ENCODE measurements at places on chromosomes 5 and 9. TPM values are rescaled to one million over a fixed set of nuclear protein-coding genes. Genes with fewer than 3 reads are reported as not detected.

DNA sequence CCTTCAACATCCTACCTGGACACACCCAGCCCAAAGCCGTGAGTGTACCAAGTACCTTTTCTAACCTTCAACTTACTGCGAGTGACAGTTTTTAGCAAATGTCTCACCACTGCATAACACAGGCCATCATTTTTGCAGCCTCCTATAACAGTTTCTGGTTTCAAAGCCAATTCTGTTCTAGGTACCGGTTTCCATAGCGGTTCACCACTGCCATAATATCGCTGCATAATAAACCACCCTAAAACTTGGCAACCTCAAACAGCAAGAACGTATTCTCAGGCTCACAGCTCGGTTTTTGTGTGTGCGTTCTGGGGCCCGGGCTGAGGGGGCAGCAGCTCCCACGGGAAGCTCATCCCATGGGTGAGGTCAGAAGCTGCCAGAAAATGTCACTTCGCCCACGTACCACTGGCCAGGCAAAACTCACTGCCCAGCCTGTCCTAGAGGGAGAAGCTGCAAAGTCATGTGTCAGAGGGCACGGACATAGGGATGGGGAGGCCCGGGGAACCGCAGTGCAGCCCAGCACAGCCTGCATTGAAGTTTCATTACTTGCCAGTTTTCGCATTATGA lies 15.9 kb upstream of the ADAMTS2 start:
- H3K36me3 ChIP-seq, result no peaks in the 10 kb centered on the region
- DNase-seq, result no peak
- no peak overlapping the region for H3K27ac ChIP-seq
- H3K4me3 ChIP-seq, result no peak overlapping the region
- H3K27me3 ChIP-seq, result peaks cover 28% of the 10 kb centered on the region

- no peak overlapping the region for H3K27ac ChIP-seq
- no peak for DNase-seq
- no peaks in the 10 kb centered on the region for H3K27me3 ChIP-seq
- no peaks in the 10 kb centered on the region for H3K36me3 ChIP-seq
- H3K4me1 ChIP-seq, result no peaks in the 10 kb centered on the region
- H3K4me3 ChIP-seq, result no peak overlapping the region
Measured at GRCh38 chr5:31334061-31334860, 140.8 kb downstream of the CDH6 start.

DNA sequence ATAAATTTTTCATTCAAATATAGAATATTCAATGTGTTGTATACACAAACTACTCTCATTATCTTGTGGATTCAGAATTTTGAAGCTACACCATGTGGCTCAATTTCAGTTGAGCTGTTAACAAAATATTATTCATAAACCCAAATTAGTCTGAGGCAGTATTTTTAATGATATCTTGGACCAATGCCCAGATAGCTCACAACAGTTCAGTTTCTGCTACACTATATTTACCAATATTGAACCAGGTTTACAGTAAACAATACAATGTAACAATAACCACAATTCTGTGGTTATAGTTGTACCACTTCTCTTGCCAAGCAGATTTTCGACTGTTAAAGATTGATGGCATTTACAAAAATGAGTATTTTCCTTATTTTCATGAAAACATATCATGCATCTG lies 99.9 kb downstream of the SSBP2 start:
- H3K27ac ChIP-seq, result no peak overlapping the region
- peaks cover 4% of the 10 kb centered on the region for H3K36me3 ChIP-seq
- no peak overlapping the region for H3K4me3 ChIP-seq
- no peak for DNase-seq
- no peaks in the 10 kb centered on the region for H3K4me1 ChIP-seq

GRCh38 chr5:136793300-136793699 lies 428.0 kb upstream of the TRPC7 start:
- H3K36me3 ChIP-seq, result no peaks in the 10 kb centered on the region
- no peak overlapping the region for H3K4me3 ChIP-seq
- H3K4me1 ChIP-seq, result no peaks in the 10 kb centered on the region
- H3K27ac ChIP-seq, result no peak overlapping the region

DNA sequence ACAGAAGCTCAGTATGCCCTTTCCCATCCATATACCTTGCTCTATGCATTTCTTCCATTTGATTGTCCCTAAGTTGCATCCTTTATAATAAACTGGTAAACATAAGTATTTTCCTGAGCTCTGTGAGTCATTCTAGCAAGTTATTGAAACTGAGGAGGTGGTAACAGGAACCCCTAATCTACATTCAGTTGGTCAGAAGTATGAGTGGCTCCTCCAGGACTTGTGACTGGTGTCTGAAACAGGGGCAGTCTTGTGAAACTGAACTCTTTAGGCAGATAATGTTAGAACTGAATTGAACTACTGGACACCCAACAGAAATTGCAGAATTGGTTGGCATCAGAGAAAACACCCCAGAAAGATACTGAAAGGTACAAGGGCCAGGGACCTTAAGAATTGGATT lies 133.1 kb upstream of the POU5F2 start:
- DNase-seq, result no peak
- no peak overlapping the region for H3K27ac ChIP-seq
- no peaks in the 10 kb centered on the region for H3K36me3 ChIP-seq
- no peaks in the 10 kb centered on the region for H3K27me3 ChIP-seq

- no peaks in the 10 kb centered on the region for H3K36me3 ChIP-seq
- H3K4me3 ChIP-seq, result no peak overlapping the region
- no peak for DNase-seq
Measured at GRCh38 chr5:7377761-7378160, 18.2 kb upstream of the ADCY2 start.

DNA sequence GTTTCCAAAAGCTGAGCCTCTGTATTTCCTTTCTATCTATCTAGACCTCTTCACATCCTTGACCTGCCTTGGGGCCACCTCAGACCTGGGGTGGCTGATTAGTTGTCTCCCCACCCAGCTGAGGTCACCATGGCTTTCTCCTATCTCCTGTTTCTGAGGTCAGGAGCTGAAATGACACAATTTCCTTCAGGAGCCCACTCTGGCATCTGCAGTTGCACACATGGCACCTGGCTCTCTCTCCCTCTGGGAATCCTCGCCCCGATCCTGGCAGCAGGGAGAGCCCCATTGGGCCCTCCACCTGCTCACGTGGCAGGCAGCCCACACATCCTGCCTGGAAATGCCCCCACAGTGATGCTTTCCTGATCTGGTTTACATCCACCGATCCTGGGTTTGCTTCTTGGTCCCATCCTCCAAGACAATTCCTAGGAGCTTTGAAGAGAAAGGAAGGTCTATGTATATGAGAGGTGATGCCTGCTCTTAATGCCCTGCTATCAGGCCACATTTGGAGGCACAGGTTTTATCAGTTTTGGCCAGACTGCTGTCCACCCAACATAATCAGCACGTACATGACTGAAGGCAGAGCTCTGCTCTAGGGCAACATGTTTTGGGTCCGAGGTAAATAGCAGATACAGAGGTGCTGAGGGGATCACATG lies 53.7 kb downstream of the MARCHF3 start:
- no peaks in the 10 kb centered on the region for H3K36me3 ChIP-seq
- peak overlapping the region; percentile 87 for H3K27ac ChIP-seq
- no peaks in the 10 kb centered on the region for H3K27me3 ChIP-seq

DNA sequence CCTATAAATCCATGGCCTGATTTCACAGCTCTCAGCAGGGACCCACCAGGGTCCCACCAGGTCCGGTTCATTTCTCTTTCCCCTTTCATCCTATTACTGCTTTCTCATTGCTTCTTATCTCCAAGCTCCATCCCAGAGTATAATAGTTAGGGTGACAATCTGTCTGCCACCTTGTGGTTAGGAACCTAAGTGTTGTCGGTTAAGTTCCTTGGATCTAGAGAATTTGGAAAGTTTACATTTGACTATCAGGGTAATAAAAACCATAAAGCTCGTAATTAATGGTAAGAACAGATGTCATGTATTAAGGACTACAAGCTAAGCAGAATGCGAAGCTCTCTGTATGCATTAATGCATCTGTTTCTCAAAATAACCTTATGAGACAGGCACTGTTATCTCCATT lies 259.1 kb downstream of the SH3GL2 start:
- no peaks in the 10 kb centered on the region for H3K27me3 ChIP-seq
- no peak for DNase-seq
- no peaks in the 10 kb centered on the region for H3K36me3 ChIP-seq
- H3K27ac ChIP-seq, result no peak overlapping the region

DNA sequence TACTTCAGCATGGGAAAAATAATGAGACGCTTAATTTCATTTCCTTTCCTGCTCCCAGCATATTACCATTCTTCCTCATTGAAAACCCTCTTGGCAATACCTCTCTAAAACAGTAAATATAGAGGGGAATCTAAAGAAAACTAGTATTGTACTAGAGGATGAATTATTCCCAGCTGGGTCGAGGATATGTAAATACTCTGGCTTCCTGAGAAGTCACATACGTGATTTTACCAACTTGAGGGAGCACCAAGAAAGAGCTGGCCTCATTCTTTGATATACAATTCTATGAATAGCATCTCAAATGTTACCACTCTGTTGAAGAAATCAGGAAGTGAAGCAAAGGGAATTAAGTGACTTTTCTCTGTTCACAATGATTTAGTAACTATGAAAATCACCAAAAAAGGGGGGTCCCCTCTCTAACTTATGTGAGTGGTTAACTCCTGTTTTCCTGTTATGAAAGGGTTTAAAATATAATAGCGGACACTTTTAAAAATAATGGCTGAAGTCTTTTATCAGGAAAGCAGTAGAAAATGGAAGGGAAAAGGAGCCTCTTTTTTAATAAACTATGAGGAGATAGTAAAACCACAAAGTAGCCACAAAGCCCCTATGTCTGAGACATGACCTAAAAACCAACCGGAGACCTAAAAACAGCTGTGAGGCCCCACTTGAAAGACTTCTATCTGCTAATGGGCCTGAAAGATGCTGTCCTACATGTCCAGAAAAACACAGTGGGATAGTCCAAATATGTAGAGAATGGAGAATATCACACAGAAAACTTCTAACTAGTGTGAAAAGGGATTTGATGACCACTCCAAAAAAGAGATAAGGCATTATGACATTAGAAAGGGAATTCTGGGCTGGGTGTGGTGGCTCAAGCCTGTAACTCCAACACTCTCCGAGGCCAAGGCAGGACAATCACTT lies 42.6 kb downstream of the LPAR1 start:
- no peak overlapping the region for H3K4me3 ChIP-seq
- no peaks in the 10 kb centered on the region for H3K4me1 ChIP-seq
- H3K27ac ChIP-seq, result no peak overlapping the region
- no peaks in the 10 kb centered on the region for H3K36me3 ChIP-seq
- H3K27me3 ChIP-seq, result no peaks in the 10 kb centered on the region
- DNase-seq, result no peak

DNA sequence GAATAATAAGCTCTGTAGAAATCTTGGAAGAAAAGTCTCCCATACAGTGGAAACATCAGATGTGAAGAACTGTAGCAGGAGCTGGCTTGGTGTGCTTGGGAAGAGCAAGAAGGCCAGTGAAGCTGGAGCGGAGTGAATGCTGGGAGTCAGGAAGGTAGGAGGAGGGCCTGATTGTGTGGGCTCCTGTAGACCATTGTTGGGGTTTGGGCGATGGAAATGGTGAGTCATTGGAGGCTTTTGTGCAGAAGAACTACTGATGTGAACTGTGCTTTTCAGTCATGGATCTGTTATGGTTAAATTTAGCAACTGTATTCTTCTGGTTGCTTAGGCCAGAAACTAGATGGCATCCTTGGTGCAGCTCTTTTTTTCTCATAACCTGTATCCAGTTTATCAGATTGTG lies 2.3 kb downstream of the ICE1 start:
- H3K4me3 ChIP-seq, result no peak overlapping the region
- H3K4me1 ChIP-seq, result peaks cover 24% of the 10 kb centered on the region
- no peak overlapping the region for H3K27ac ChIP-seq
- DNase-seq, result no peak
- no peaks in the 10 kb centered on the region for H3K27me3 ChIP-seq
- H3K36me3 ChIP-seq, result peaks cover 24% of the 10 kb centered on the region

- no peak for DNase-seq
- H3K4me1 ChIP-seq, result peaks cover 10% of the 10 kb centered on the region
- H3K4me3 ChIP-seq, result no peak overlapping the region
- no peak overlapping the region for H3K27ac ChIP-seq
- no peaks in the 10 kb centered on the region for H3K27me3 ChIP-seq
Measured at GRCh38 chr9:125467116-125467740, 205.6 kb downstream of the GAPVD1 start.

GRCh38 chr5:169258372-169259000 lies 42.5 kb downstream of the SLIT3 start:
- H3K27me3 ChIP-seq, result no peaks in the 10 kb centered on the region
- H3K4me1 ChIP-seq, result no peaks in the 10 kb centered on the region
- H3K27ac ChIP-seq, result no peak overlapping the region
- no peaks in the 10 kb centered on the region for H3K36me3 ChIP-seq
- no peak for DNase-seq
- H3K4me3 ChIP-seq, result no peak overlapping the region

DNA sequence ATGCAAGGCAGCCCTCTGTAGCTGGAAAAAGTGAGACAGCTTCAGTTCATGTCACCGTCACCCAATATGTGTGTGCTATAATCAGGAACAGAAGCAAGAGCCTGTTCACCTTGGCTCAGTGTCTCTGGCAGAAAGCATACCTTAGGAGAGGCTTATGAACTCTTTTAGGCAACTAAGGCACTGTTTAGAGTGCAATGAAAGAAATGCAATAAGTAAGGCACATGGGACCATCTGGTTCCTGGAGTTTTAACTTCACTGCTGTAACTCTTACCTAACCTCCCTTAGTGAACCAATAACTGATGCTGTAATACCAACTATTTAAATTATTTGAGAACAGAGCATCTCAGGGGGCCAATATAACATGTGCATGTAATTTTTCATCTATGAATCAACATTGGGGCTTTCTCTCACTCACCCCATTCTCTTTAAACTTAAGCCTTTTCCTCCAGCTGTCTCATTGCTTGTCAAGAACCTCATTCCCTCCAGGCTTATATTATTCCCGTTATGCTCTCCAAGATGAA lies 32.4 kb downstream of the C9 start:
- H3K27me3 ChIP-seq, result no peaks in the 10 kb centered on the region
- no peak for DNase-seq
- no peak overlapping the region for H3K4me3 ChIP-seq
- no peaks in the 10 kb centered on the region for H3K4me1 ChIP-seq
- H3K27ac ChIP-seq, result no peak overlapping the region

- no peaks in the 10 kb centered on the region for H3K27me3 ChIP-seq
- H3K36me3 ChIP-seq, result no peaks in the 10 kb centered on the region
- no peak for DNase-seq
- no peak within 1 kb of the TSS for H3K4me3 ChIP-seq
- no peak within 1 kb of the TSS for H3K27ac ChIP-seq
Measured at GRCh38 chr9:16870596-16871335, at the start of gene BNC2. TSS of gene BNC2 (minus strand) at chr9:16870670. CDS start at chr9:16870648, 22 bp downstream.

DNA sequence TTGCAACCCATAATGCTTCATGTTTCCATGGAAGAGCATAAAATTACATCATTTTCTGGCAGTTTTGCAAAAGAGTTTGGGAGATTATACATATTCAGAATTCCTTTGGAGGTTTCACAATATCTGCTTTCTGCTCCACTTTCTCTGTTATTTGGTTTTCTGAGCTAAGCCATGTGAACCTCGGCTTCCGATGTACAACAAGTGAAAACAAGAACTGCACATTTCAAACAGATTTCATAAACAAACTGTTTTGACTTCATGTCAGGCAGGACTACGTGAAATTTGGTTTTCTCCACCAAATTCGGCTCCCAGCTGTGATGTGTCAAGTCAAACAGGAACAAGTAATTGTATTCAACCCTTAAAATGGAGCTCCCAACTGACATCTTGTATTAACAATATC lies 609.8 kb downstream of the IRX1 start:
- no peaks in the 10 kb centered on the region for H3K36me3 ChIP-seq
- no peaks in the 10 kb centered on the region for H3K4me1 ChIP-seq
- no peak overlapping the region for H3K4me3 ChIP-seq
- H3K27ac ChIP-seq, result no peak overlapping the region
- no peaks in the 10 kb centered on the region for H3K27me3 ChIP-seq

The EQTN gene
- not detected for total RNA-seq

The FCN2 gene
- total RNA-seq, result not detected

The AP3B1 gene
- total RNA-seq, result 42.2 TPM

The IL13 gene
- not detected for total RNA-seq

The SLC46A2 gene
- not detected for total RNA-seq

The SLC6A3 gene
- total RNA-seq, result not detected

The PCDHGA6 gene
- total RNA-seq, result 0.11 TPM

The GADD45G gene
- 0.20 TPM for total RNA-seq

The PCDHA10 gene
- total RNA-seq, result not detected
